Thoracic aorta endothelial cell (primary cell): ENCODE measurements at places on chromosomes 11 and 22. TPM values are rescaled to one million over a fixed set of nuclear protein-coding genes. Genes with fewer than 3 reads are reported as not detected.

APOA5 gene
- not detected in 2 replicates for total RNA-seq

B4GALNT4 gene
- 0.86 and 1.1 TPM in 2 replicates for total RNA-seq

TSPAN32 gene
- total RNA-seq = not detected in 2 replicates

FIBP gene
- 94.0 and 128 TPM in 2 replicates for total RNA-seq

GP1BB gene
- 0.43 and 1.3 TPM in 2 replicates for total RNA-seq

SLC22A12 gene
- not detected in 2 replicates for total RNA-seq

C22orf23 gene
- 0.22 and 0.27 TPM in 2 replicates for total RNA-seq

WBP2NL gene
- 0.22 TPM in 1 of 2 replicates, not detected in the other for total RNA-seq

MAML2 gene
- 14.1 and 15.6 TPM in 2 replicates for total RNA-seq

OR8G5 gene
- not detected in 2 replicates for total RNA-seq

SYT13 gene
- total RNA-seq = not detected in 2 replicates

NXPE1 gene
- total RNA-seq = not detected in 2 replicates

DNAJB13 gene
- not detected in 2 replicates for total RNA-seq

CLCF1 gene
- 2.3 and 2.9 TPM in 2 replicates for total RNA-seq

KCNJ11 gene
- total RNA-seq = 0.07 and 0.13 TPM in 2 replicates

CSF2RB gene
- 13.4 and 15.7 TPM in 2 replicates for total RNA-seq

RIC3 gene
- total RNA-seq = 0.14 and 0.27 TPM in 2 replicates
